ENCODE measurements at places on chromosomes 4 and X. TPM values are rescaled to one million over a fixed set of nuclear protein-coding genes. Genes with fewer than 3 reads are reported as not detected.

GRCh38 chrX:154526901-154527675 lies 11.1 kb upstream of the FAM3A start:
- DNase-seq = peak; percentile 88

DNA sequence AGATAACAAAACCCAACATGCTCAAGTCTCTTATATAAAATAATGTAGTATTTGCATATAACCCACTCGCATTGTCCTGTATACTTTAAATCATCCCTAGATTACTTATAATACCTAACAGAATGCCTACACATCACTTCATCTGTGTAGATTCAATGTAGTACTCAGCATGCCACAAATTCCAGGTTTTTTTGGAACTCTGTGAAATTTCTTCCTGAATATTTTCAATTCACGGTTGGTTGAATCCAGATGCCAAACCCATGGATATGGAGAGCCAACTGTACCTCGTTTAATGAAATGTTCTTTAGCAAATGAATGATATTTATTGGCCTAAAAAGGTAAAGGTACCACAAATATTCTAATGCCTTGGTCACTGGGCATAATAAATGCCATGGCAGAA lies 24.8 kb downstream of the CCNI start:
- no peak for DNase-seq

Gene SMIM31
- total RNA-seq = not detected

GRCh38 chrX:97849951-97850350 lies 966.2 kb downstream of the RPA4 start:
- no peak for DNase-seq

DNA sequence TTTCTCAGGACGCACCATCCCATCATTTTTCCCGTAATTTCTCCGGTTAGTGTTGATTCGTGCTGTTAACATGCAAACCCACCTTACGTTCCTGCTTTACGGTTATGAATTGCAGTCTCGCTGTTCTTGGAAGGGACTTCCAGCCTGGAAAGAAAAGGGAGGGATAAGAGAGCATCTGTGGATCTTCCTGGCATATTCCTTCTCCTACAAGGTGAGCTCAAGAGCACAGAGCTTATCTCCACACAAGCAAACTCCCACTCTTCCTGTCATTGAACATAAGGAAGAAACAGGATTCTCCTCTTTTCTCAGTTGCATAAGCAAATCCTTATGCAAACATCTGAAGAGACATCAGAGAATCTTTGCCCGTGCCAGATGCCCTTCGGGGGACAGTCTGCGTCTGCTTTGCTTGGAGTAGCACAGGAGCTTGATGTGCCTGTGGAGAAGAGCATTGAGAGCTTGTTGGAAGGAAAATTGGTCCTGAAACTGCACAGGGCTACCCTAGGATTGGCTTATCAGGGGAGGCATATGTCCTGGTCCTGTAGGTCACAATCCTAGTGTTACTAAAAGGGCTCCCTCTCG lies 127.0 kb downstream of the ASMT start:
- no peak for DNase-seq

- no peak for DNase-seq
Measured at GRCh38 chr4:162456106-162456505, 292.3 kb upstream of the FSTL5 start.

GRCh38 chrX:132738951-132739350 lies 219.5 kb downstream of the HS6ST2 start:
- no peak for DNase-seq

DNA sequence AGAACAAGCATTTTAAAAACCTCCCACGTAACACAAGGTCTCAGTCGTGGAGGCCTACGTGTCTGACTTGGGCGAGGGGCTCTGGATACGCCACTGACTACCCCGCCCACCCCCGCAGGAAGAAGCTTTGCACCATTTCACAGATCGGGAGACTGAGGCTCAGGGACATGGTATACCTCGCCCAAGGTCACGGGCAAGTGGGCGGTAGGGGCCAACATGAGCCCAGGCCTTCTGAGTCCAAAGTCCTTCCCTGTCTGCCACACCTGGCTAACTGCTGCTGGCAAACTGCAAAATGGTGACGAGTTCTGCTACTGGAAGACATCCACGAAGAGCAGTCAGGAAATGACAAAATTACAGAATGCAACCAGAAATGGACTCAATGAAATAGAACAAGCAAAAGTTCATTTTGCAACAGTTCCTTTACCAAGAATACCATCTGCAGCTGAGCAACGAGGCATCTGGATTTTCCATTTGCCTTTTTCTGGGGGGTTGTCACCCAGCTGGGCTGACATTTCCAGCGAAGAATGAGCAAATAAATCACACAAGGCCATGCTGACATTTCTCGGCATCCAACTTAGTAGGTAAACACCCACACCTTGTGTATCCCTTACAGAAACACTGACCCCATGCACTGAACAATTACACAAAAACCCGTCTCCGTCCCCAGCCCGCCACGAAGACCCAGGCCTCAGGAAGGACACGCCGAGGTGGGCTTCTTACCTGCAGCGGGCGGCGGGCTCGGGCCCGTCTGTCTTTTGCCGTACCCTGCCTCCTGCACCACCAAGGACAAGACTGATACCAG lies 70.2 kb upstream of the AFAP1 start:
- DNase-seq = no peak

Gene WDR13
- total RNA-seq = 43.8 TPM

DNA sequence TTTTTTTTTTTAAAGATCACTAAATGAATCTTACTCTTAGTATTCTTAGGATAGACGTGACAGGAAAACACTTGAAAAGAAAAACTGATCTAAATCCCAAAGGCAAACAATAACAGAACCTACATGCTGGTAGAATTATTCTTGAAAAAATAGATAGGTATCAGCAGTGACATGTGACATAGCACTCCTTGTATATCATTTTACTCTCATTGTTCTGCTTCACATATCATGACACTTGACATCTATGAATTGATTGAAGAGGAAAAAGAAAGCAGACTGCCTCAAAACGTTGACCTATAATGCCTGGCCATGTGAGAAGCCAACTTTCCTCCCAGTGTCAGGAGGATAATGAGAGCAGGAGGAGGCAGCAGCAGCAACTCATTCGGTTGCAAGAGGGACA lies 555.2 kb downstream of the GABRG1 start:
- DNase-seq = no peak

GRCh38 chrX:17025621-17026302 lies 79.3 kb downstream of the REPS2 start:
- no peak for DNase-seq

Gene TLL1
- not detected for total RNA-seq

GRCh38 chrX:31487951-31488350 lies 416.1 kb upstream of the FTHL17 start:
- no peak for DNase-seq

DNA sequence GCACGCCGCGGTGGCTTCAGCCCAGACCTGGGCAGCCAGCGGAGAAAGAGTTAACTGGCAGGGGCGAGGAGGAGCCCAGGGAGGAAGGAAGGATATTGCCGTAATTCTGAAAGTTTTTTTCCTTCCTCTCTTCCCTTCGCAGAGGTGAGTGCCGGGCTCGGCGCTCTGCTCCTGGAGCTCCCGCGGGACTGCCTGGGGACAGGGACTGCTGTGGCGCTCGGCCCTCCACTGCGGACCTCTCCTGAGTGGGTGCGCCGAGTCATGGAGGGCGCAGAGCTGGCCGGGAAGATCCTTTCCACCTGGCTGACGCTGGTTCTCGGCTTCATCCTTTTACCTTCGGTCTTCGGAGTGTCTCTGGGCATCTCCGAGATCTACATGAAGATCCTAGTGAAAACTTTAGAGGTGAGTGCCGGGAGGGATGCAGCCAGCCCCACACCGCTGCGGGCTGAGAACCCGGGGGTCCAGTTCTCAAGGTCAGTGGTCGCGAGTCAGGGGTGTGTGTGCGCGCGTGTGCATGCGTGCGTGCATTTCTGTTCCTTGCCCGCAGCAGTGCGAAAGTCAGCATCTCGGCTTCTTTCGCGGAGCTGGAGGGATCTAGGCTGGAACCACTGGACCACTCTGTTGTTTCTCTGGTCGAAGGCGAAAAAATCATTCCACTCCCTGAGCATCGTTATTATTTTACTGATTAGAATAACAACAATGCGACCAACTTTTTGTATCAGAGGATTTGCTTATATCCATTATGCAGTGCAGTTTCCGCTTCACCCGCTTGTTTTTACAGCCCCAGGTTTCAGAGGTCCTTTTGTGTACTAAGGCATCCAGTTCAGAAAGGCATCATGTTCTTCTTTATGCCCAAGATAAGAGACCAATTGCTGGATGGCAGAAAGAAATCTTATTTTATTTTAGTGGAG lies 709 bp downstream of the GPAT3 start:
- no peak for DNase-seq

- no peak for DNase-seq
Measured at GRCh38 chr4:26384380-26385057, 63.7 kb downstream of the RBPJ start.

DNA sequence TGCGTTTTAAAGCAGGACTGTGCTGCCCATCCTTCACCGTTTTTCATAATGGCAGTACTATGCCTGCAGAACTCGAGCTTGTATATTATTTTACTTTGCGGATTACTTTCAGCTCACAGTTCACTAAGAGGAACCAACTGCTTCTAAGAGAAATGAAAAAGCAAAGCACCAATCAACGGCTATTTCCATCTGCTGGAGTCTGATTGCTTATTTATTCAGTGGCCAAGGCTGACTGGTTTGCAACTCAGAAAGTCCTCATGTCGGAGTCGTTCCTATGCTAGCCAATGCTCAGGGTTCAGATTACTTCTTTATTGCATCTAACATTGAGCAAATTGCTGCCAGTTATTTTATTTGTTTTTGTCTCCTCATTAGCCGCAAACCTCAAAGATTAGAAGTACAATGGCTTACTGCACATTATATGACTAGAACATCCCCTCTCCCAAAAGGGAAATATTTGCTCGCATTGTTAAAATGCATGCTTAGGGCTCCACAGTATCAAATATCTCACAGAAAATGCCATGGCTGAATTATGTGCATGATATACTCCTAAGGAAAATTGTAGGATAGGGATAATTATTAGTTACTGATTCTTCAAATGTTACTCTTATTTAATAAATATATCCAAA lies 1628.2 kb upstream of the ADGRL3 start:
- no peak for DNase-seq

DNA sequence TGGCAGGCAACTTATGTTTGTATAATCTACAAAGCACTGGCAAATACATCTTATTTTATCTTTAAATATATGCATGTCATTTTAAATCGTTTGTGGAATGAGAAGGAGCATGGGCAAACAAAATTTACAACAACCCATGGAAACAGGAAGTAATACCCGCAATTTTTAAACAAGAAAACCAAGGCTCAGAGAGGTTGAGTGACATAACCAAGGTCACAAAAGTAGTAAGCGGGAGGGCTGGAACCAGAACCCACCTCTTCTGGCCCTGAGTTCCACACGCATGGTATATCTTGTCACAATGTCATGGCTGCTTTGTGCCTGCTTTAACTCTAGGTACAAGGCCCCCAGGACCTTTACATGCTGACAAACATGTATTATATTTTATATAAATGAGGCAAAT lies 52.9 kb downstream of the SLC7A11 start:
- DNase-seq = no peak

- no peak for DNase-seq
Measured at GRCh38 chrX:22037911-22038537, 5.9 kb downstream of the PHEX start.

DNA sequence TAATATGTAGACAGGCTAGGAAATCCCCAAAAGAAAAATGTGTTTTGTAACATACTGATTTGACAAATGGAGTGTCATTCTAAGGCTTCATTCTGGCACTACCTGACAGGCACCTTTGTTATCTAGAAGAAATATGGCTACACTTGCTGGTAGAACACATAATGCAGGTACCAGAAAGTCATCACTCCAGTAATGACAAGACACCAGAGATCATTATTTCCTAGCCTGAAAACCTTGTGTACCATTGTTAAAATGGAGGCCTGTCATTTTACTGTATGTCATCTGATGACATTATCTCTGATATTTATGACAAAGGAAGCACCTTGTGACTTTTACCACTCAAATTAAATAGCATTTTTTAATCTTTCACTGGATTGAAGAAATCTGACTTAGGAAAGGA lies 13.5 kb upstream of the FGF5 start:
- no peak for DNase-seq

DNA sequence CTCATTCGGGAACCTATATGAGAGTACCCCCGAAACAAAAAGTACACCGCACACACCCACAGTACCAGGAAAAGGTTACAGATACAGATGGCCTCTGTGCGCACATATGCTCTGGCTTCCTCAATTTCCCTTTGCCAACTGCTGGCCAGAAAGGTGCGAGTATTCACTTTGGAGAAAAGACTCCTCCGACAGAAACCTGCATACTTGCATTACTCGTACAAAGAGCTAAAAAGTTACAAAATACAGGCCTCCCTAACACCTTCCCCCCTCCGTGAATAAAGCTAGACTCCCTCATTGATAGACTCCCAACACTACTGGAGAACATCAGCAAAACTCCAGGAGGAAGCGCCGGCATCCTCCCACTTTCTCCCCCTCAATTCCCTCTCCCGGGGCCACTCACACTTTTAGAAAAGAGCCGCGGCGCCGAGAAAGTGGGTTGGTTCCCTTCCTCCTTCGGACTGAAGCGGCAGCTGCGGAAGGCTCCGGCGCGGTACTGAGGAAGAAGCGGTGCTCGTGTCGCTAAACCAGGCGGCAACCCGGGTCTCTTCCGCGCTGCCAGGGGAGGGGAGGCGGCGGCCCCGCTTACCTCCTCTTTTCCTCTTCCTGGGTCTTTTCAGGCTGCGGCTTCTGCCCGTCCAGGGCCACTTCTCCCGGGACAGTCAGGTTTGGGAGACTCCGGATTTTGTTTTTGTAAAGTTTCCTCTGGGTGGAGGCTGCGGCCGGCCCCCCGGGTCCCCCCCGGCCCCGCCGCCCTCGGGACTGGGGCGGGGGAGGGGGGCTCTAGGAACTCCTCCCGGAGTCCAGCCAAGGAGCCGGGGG lies 1.1 kb downstream of the FBXW7 start:
- peak; percentile 89 for DNase-seq

Gene GRID2
- total RNA-seq = not detected

Gene SYAP1
- total RNA-seq = 19.6 TPM

Gene PABPC1L2A
- not detected for total RNA-seq

GRCh38 chrX:70592091-70592490 lies 147.5 kb downstream of the DLG3 start:
- DNase-seq = peak; percentile 73

Gene GRPEL1
- 106 TPM for total RNA-seq

- DNase-seq = peak; percentile 75
Measured at GRCh38 chr4:98482847-98483806, 175.3 kb downstream of the TSPAN5 start.

DNA sequence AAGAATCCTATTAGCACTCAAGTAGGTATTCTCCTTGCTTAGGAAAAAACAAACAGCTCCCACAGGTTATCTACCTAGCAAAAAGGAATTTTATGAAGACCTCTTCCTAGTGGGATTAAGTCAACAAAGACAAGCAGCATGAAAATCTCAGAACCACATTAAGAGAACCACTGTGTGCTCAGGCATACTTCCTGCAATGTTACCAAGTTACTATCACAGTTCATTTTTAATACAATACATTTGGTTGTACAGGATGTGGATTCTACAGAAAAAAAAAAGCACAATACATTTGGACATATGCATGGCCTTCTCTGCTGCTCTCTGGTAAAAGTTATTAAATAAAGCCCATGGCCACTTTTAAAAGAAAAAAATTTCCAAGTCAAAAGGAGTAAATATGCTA lies 193.7 kb downstream of the PPP3CA start:
- no peak for DNase-seq

Gene GSPT2
- 13.2 TPM for total RNA-seq

All from activated CD4-positive, alpha-beta T cell treated with anti-CD3 and anti-CD28 coated beads, Interleukin-2, amount 10 ng/mL, durations not matched to agents 24 days and 14 days (primary cell).